ENCODE measurements at places on chromosomes 7 and 10.

GRCh38 chr10:3238115-3238871 is 65.7 kb upstream of the PITRM1 start:
- DNase-seq: no peak

GRCh38 chr10:7475046-7475911 is 64.4 kb upstream of the SFMBT2 start:
- no peak for DNase-seq

DNA sequence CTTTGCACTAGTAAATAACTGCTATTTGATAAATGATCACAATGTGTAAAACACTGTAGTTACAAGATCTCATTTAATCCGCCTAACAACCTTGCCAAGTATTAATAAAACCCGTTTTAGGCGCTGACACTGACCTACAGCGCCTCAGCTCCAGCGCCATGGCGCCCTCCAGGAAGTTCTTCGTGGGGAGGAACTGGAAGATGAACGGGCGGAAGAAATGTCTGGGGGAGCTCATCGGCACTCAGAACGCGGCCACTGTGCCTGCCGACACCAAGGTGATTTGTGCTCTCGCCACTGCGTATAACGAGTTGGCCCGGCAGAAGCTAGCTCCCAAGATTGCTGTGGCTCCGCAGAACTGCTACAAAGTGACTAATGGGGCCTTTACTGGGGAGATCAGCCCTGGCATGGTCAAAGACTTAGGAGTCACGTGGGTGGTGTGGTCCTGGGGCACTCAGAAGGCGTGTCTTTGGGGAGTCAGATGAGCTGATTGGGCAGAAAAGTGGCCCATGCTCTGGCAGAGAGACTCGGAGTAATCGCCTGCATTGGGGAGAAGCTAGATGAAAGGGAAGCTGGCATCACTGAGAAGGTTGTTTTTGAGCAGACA is 1.1 kb upstream of the TNPO3 start:
- DNase-seq: no peak

DNA sequence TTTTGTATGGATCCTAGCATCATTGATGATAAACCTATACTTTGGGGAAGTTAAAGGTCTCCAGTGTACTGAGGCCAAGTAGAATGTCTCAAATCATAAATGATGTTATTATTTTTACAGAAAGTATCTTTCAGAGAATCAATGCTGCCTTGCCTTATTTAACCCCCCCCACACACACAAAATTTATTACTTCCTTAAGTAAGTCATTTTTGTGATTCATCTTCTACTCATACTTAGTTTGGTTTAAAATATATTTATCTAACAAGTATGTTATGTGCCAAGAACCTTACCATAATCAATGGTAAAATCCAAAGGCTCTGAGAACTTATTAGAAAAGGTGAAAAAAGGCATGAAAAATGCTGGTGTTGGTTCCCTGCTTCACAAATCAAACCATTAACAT is 18.8 kb upstream of the CLDN12 start:
- DNase-seq: no peak

- DNase-seq: no peak
Observed at GRCh38 chr10:119116326-119116951, 12.5 kb downstream of the DENND10 start.

- no peak for DNase-seq
Observed at GRCh38 chr7:81361769-81362312, 408.0 kb downstream of the HGF start.

DNA sequence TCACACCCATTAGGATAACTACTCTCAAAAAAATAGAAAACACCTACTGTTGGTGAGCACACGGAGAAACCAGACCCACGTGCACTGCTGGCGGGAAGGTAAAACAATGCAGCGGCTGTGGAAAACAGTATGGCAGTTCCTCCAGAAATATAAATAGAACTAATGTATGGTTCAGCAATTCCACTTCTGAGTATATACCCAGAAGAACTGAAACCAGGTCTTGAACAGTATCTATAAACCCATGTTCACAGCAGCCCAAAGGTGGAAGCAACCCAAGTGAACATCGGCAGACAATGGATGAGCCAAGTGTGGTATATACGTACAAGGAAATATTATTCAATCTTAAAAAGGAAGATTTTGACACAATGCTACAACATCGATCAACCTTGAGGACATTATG is 164.7 kb downstream of the ZMYND11 start:
- DNase-seq: no peak

DNA sequence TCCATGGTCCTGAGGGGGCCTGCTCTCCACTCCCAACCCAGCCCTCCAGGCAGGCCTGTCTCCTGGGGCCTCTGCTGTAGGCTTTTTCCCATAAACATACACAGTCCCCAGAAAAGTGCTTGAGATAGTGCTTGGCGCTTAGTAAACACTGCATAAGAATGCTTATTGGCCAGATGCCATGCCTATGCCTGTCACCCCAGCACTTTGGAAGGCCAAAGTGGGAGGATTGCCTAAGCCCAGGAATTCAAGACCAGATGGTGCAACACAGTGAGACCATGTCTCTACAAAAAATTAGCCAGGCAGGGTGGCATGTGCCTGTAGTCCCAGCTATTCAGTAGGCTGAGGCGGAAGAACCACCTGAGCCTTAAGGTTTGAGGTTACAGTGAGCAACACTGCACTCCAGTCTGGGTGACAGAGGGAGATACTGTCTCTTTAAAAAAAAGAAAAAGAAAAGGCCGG is 24.6 kb upstream of the ASL start:
- DNase-seq: no peak

GRCh38 chr10:61140765-61141392 is 196.9 kb upstream of the RHOBTB1 start:
- DNase-seq: no peak

- no peak for DNase-seq
Observed at GRCh38 chr7:38367301-38367890, 94.0 kb upstream of the TARP start.

DNA sequence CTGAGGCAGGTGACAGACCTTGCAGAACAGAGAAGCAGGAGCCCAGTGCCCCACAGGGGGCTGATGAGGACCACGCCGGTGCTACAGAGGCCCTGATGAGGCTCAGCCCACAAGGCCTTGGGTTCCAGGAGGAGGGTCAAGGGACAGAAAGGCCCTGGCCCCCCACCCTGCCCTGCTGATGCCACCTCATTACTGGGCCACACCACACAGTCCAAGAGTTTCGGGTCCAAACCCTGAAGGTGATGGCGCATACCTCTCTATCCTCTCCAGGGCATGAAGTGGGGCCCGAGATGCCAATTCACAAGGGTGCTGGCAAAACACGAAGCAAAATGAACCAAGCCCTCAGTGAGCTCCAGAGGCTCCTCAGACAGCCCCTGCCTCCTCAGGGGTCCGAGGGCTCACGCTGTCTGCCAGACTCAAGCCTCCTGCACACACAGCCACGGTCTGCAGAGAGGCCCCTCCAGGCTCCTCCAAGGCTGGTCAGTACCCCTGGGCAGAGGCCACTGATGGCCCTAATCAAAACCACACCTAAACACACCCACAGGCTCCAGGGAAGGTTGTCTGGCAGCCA is 32.3 kb downstream of the RASGEF1A start:
- no peak for DNase-seq

DNA sequence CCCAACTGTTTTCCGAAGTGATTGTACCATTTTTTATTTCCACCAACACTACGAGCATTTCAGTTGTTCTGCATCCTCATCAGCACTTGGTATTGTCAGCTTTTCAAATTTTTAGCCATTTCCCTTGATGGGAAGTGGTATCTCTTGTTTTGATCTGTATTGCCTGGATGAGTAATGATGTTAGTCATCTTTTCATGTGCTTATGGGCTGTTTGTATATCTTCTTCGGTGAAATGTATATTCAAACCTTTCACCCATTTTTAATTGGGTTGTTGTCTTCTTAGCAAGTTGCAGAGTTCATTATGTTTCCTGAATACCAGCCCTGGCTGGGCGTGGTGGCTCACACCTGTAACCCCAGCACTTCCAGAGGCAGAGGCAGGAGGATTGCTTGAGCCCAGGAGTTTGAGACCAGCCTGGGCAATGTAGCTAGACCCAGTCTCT is 22.1 kb downstream of the CLIP2 start:
- no peak for DNase-seq

DNA sequence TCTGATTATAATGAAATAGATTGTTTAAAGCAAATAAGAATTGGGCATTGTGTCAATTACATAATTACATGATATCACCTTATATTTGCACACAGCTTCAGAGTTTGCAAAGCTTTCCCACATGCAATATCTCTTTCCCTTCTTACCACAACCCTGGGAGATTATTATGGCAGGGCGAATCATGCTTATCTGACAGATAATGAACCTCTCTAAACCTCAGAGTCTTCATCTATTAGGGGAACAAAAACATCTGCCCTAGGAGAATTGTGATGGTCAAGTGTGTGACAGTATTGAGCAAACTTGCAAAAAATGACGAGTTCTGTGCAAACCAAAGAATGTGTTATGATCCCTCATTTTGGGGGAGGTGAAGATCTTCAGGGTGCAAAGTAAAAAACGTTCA is 90.0 kb downstream of the MYOF start:
- no peak for DNase-seq

GRCh38 chr10:101485681-101486554 is 102.1 kb downstream of the POLL start:
- DNase-seq: no peak

GRCh38 chr7:19772841-19773760 is at the start of gene TMEM196:
Gene TMEM196, minus strand, starts transcription at chr7:19773617. Its CDS starts 921 bp downstream, at chr7:19772696.
- DNase-seq: no peak

GRCh38 chr7:780081-780480 is 52.2 kb upstream of the SUN1 start:
- DNase-seq: no peak

GRCh38 chr7:8507566-8507965 is 74.2 kb downstream of the NXPH1 start:
- DNase-seq: no peak

DNA sequence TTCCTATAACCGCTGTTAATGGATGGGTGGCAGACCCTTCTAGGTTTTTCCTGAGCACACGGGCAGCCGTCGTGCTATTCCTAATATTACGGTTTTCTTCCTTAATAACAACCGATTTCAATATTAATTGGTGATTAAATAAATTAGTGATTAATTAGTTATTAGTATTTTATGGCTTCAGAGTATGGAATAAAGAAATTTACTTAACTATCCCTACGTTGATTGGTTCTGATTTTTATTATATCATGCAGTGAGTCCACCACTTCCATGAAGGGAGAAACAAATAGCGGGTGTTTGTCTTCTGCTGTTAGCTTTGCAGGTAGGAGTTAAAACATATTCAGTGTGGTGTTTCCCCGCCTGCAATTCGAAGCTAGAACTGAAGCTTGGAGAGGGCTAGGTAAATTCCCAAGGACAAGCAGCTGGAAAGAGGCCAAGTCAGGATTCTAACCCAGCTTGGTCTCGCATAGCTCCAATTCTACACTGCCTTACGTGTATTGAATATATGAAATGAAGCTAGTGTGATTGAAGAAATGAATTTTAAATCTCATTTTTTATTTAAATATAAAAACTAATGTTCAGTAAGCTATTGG is 928 bp upstream of the CSTF2T start:
- DNase-seq: no peak

- DNase-seq: no peak
Observed at GRCh38 chr7:77893813-77894212, 95.2 kb downstream of the PHTF2 start.

DNA sequence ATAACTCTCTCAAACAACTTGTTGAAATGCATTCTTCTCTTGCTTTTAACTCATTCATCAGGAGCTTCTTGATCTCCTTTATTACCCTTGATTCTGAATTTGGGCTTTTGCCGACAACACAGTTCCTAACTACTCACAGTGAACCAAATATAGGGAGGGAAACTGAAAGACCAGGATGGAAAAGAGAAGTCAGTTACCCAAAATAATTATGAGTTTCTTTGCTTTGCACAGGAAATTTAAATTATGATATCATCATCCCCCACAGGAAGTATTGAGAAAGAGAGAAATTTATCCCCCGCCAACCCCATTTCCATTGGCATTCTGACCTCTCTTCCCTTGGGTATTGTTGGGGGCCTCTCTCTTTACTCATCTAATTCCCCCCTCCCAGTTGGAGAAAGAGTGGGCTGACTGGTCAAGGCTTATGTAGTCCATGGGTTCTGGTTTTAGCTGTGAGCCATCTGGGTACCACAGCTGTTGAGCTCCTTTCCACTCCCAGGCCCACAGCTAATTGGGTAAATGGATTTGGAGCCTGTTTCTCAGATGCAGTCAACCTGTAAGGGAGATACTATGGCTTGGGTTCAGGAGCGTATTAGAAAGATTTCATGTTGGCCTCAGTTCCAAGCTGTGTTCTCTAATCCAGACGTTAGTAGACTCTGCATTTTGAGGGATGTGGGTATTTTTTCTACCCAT is 109.0 kb downstream of the FZD1 start:
- DNase-seq: no peak

DNA sequence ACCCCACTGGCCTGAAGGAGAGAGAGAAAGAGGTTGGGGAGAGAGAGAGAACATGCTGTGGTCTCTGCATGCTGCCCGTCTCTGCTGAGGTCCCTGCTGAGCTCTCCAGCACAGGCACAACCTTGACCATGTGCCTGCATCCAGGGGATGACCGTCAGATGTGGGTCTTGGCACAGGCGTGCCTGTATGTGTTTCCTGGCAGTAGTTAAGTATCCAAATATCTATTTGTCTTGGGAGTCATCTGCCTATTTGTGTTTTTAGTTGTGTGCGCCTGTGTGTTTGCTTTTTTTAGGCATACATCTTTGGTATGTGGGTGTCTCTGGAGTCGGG is 1.9 kb upstream of the UNC5B start:
- DNase-seq: no peak

DNA sequence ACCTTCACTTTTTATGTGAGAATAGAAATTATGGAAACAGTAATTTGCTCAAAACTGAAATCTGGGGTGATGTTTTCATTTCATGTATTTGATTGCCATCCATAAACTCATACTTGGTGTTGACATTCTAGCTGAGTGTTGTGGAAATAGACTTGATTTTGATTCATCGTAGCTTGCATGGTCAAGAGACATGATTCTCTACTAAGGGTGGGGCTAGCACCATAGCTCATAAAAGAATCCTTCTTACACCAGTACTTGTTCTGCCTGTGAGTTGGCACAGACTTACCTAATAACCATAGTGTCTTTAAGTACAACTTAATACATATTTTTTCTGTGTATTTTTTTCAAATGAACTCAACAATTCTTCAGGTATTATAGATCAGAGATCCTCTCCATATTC is 36.6 kb downstream of the RAB18 start:
- no peak for DNase-seq

- no peak for DNase-seq
Observed at GRCh38 chr7:158530800-158531609, 56.6 kb downstream of the PTPRN2 start.

DNA sequence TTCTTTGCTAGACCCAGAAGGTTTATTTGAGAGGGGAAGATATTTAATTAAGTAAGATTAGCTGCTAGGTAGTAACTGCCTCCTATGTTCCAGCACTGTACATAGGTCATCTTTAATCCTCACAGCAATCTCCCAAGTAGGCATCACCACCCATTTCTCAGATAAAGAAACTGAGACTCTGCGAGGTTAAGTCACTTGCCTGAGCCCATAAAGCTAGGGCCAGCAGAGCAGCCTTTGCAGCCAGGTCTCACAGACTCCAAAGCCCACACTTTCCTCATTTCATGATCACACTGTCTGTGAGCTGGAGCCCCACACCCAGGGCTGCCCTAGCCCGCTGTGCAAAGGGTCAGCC is 20.6 kb downstream of the CALML3 start:
- DNase-seq: no peak

- no peak for DNase-seq
Observed at GRCh38 chr10:129766611-129767550, 197.2 kb downstream of the EBF3 start.

- no peak for DNase-seq
Observed at GRCh38 chr10:37865264-37865663, 7.9 kb upstream of the ZNF248 start.
